ENCODE measurements at places on chromosomes 4 and X. TPM values are rescaled to one million over a fixed set of nuclear protein-coding genes. Genes with fewer than 3 reads are reported as not detected.

Gene FGFR3
- total RNA-seq = 2.2 TPM

Gene RAB40AL
- 0.78 TPM for total RNA-seq

Gene SLC25A43
- total RNA-seq = 25.0 TPM

Gene STOX2
- total RNA-seq = 0.39 TPM

Gene BMP2K
- total RNA-seq = 116 TPM

Gene HTN3
- total RNA-seq = not detected

Gene FRMD7
- under 0.01 TPM for total RNA-seq

Gene GALNTL6
- not detected for total RNA-seq

Gene NALF2
- total RNA-seq = not detected

Gene TCEAL9
- total RNA-seq = 67.8 TPM

Gene DGKK
- not detected for total RNA-seq

Gene PPP1R2C
- total RNA-seq = not detected

Gene RBMXL3
- total RNA-seq = not detected

Gene GPAT3
- 28.5 TPM for total RNA-seq

Gene COL4A5
- 18.0 TPM for total RNA-seq

Gene GC
- total RNA-seq = not detected

Gene USP17L24
- total RNA-seq = not detected

Data from subcutaneous preadipocyte (primary cell).